ENCODE measurements at places on chromosomes 16 and 17. TPM values are rescaled to one million over a fixed set of nuclear protein-coding genes. Genes with fewer than 3 reads are reported as not detected.

Gene SLC22A31
- 2.7 TPM for total RNA-seq

- DNase-seq: no peak
Observed at GRCh38 chr17:10620823-10621222, 36.3 kb downstream of the MYH3 start.

DNA sequence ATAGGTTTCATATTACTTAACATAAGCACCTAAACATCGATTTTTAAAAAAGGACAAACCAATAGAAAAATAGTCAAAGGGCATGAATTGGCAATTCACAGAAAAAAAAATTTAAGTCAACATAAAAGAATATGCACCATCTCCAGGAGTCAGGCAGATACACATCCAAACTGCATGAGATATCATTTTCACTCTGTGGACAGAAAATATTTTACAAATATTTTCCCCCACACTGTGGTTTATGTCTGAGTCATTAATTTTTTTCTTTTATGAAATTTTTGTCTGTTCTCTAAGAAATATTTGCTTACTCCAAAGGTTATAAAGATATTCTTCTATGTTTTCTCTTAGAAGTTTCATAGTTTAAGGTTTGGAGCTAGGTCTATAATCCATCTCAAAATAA lies 74.4 kb upstream of the DNAH17 start:
- no peak for DNase-seq

DNA sequence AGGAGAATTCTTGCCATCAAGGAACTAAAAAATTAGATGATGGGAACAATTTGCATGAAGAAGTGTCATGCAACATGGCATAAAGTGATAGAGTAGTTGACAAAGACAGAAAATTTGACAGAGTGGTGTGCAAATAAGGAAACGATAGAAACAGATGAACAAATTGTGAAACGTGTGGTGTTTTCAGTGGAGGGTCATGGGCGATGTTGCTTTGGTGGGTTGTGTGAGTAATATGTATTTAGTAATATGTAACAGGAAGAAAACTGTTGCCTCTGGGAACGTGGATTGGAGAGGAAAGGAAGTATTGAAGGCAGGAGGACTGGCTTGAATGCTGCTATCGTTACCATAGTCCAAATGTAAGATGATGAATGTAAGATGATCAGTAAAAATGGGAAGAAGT lies 3.6 kb downstream of the COX10 start:
- no peak for DNase-seq

DNA sequence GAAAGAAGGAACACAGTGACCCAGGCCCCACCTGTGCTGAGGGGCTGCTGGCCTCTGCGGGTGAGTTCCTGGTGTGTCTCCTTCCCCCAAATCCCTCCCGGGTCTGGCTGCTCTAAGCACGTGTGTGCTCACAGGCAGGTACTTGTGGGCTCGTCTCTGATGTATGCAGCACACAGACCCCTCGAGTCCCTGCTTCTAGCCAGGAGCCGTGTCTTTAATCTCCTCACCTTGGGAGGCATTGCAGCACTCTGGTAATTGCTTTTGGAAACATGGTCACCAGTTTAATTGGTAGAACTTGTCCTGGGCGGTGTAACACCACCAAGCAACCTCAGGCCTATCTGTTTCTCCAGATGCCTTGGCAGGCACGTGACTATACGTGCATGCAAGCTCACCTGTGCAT lies 8.8 kb upstream of the RPL38 start:
- DNase-seq: no peak

GRCh38 chr17:66331038-66331816 lies 28.8 kb downstream of the PRKCA start:
- no peak for DNase-seq

Gene SPSB3
- total RNA-seq: 22.2 TPM

DNA sequence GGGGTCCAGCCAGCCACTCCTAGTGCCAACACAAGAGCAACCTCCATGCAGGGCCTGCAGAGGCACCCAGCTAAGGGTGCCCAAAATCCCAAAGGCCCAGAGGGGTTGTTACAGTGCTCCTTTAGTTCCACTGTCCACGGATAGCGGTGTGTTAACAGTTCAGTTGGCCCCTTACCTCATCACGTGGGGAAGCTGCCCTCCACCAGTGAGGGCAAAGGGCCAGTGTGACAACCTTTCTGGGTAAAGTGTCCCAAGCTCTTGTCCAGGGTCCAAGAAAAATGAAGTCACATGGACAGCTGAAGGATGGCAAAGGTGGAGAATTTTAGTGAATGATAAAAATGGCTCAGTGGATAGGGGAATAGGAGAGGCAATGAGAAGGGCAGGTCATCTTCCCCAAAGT lies 8.7 kb upstream of the MKS1 start:
- no peak for DNase-seq

Gene FA2H
- 15.2 TPM for total RNA-seq

Gene TMEM98
- 104 TPM for total RNA-seq

- DNase-seq: no peak
Observed at GRCh38 chr16:86835982-86836381, 257.6 kb downstream of the FOXL1 start.

Measured in stomach (tissue), 19 donors.